ENCODE measurements at places on chromosomes 3 and 15.

DNA sequence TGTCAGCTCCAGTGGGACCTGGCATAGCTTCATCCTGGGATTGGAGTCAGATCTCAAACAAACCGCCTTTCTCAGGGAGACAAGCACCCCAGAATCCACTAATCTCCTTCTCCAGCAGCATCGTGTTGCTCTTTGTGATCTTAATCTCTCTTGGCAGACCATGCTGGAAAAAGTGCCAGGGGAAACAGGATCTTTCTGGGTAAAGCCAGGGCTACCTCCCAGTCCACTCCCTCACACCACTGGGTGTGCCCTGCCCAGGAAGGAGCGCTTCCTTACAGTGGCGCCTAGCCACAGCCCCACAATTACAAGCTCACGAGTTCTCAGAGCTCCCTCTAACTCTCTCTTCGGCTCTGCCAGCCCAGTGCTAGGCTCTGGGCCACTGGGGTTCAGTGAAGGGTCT is 32.2 kb downstream of the RPLP1 start:
- peak; percentile 28 for DNase-seq

DNA sequence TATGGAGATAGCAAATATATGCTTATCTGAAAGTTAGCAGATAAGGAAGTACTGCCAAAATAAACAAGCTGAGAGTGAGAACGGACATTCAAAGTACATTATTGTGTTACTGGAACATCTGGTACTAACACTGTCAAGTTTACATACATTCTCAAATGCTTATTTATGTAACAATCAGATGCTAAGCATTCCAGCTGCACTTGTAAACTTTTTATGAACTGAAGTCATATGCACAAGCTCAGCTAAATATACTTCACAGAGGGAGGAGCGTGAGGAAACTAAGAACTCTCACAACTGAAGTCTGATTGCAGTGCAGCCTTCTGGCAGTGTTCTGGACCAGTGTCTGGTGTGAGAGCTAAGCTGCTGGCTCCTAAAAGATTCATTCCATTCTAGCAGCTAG is 223.7 kb upstream of the NANOGP8 start:
- DNase-seq, result peak; percentile 56

DNA sequence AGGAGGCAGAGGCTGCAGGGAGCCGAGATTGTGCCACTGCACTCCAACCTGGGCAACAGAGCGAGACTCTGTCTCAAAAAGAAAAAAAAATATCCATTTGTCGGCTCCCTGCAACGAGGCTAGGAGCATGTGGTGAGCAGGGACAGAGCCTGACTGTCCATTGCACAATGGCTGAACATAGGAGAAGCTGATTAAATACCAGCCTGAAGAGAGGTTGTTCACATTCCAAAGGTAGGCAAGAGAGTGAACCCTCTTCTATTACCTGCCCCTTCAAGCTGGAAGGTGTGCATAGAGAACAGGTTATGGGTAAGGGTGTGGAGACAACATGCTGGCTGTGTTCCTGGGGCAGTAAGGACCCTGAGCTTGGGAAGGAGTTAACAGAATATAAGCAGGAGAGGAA is 78.7 kb downstream of the DAPK2 start:
- no peak for DNase-seq

- no peak for DNase-seq
These were observed 47.2 kb downstream of the OPA1 start for GRCh38 chr3:193640165-193640715.

DNA sequence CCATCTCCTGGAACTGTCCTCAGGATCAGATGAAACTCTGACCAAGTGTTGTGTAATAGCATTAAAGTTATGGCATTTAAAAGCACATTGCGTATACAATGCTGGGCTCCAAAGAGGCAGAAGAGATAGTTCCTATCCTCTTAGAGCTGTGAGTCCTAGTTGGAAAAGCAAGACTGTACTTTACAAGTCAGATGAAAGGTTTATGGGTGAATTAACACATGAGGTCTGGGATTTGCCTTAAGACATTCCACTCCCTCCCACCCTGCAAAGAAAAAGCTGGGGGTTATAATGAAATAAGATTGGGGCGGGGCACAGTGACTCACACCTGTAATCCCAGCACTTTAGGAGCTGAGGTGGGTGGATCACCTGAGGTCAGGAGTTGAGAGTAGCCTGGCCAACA is 35.6 kb downstream of the SNAPC5 start:
- DNase-seq, result no peak

DNA sequence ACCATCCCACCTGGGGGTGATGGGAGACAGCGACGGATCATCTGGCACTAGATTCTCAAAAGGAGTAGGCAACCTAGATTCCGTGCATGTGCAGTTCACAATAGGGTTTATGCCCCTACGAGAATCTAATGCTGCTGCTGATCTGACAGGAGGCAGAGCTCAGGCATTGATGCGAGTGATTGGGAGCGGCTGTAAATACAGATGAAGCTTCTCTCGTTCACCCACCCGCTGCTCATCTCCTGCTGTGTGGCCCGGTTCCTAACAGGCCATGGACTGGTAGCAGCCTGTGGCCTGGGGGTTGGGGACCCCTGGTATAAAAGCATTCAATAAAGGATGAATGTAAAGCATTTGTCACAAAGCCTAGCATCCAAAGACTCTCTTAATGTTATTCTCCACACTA is 126.8 kb downstream of the FRMD4B start:
- DNase-seq, result no peak

DNA sequence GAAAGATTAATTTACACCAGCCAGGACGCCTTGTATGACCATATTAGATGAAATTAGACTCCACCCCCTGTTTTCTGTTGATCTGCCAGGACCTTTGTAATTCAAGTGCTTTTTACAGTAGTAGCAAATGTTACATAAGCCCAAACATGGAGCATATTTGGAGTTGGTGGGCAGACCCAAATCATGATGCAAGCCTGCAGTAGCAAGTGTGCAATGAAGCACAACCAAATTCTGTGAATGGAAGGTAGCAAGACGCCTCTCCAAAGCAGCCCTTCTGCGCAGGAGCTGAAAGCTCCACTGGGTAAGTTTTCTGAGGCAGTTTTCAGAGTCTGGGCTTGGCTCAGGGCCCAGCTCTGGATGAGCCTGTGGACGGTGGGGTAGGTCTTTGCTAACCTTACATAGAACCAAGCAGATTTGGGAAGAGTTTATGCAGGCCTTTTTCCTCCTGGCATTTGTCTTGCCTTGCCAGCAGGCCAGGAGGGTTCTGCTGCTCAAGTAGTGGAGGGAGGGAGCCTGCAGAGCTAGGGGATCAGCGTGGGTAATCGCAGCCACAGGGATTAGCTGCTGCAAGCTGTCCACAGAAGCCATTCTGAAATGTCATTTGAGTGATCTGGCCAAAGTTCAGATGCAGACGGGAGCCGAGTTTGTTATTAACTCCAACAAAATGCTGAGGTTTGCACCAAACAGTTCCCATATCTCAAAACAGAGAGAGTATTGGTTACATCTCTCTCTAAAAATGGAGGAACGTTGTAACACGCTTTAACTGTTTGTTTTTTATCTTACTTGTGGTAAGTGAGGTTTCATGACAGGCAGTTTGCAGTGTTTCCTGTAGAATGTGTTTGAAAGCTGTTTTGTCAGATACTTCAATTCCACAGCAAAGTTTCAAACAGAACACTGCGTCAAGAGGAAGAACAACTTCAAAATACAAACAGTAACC is 55.4 kb downstream of the PSMD6 start:
- DNase-seq, result peak; percentile 70

GRCh38 chr15:86645925-86646500 is 566.3 kb downstream of the AGBL1 start:
- peak; percentile 86 for DNase-seq

DNA sequence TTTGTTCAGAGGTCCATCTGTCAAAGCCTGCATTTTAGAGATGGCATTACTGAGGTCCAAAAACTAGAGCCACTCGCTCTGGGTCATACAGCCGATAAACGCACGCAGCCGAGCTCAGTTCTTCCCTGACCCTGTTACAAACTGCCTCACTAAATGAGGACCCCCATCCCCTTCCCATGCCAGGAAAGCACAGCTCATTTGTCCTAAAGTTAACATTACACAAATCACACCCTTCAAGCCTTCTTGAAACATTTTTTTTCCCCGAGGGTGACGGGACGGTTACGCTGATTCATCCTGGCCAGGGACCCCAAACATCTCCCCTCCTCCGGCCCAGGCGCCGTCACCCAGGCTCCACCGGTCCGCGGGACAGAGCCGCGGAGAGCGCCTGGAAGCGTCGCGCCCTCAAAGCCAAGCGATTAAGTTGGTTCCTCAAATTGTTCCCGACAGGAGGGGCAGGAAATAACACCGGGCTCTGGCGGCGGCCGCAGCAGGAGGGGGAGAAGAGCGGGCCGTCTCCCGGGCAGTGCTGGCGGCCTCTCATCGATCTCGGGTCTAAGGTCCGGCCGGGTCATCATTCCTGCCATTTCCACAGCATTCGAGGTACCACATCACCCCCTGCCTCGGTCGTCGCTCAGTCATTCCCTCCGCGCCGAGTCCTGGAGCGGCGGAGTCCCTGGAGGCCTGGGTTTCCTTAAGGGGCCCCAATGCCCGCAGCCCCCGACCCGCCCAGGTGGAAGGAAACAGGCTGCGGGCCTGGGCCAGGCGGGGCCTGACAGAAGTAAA is 619 bp upstream of the CMTM8 start:
- peak; percentile 48 for DNase-seq

DNA sequence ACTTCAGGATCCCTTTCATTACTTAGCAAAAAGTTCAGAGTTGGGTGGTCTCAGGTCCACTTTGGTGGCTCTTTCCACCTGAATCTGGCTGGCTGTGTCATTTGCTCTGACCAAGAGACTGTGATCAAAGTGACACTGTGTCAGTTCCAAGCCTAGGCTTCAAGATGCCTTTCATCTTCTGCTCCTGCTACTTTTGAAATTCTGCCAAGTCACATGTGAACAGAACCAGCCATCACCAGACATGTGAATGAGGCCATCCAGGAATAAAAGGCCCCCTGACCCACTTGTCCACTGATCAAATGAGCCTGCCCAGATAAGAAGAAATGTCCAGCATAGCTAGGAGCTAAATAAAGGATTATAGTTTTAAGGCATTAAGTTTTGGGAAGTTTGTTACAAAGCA is 132.2 kb downstream of the OSBPL10 start:
- no peak for DNase-seq

- no peak for DNase-seq
These were observed 74.4 kb downstream of the CDIN1 start for GRCh38 chr15:36653851-36654250.

DNA sequence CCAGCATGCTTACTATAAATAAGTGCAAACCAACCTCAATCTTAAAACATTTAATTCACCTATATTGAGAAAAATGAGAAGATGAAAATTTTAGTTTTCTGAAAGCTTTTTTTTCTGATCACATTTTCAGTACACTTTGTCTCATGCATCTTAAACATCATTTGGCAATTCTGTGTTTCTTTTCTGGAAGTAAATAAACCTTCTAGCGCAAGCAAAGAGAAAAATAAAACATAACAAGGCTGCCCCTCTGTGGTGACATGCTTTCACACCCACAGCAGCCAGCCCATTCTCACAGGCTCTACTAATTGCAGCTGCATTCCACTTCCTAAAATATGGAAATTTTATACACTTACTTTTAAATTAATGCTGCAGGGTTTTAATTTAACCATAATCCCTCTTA is 90.1 kb downstream of the NEK10 start:
- DNase-seq, result peak; percentile 56

- DNase-seq, result peak; percentile 86
These were observed 45.7 kb downstream of the C2CD4B start for GRCh38 chr15:62119227-62119864.

- no peak for DNase-seq
These were observed 35.5 kb downstream of the RFX7 start for GRCh38 chr15:56208185-56208584.

DNA sequence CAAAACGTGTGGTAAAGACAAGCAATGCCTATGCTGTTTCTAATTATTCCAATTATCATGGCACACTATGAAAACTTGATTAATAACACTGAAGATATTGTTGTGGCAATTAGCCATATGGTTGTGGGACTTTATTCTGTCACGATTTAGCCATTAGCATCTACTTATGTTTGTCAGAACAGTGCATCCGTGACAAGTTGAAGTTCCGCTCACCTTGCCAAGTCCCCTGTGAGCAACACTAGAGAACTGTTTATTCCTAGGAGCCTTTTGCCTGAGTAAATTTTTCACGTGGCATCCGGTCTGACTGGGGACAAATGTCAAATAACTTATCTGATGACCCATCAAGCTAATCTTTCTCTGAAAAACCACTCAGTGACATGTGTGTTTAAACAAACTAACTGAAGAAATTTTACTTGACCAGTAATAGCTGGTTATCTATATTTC is 403.3 kb downstream of the TBC1D5 start:
- DNase-seq, result peak; percentile 4

DNA sequence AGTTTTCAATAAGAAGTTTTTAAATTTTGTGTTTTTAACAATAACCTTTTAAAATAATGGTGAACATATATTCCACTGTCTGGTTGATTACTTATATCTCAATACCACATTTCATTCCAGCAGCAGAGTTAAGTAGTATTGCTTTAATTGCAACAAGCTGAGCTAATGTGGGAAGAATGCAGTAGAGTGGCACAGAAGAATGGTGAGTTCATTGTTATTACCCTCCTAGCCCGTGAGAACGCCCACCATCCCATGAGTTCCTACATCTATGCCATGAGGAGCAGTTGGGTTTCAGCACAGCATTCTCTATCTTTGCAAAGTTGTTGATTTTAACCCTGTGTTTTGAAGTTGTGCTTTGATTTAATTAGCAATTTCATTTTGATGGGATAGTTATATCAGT is 17.8 kb upstream of the NR2E3 start:
- peak; percentile 89 for DNase-seq

- peak; percentile 14 for DNase-seq
These were observed 69.8 kb downstream of the CHRNA7 start for GRCh38 chr15:32099956-32100684.

- DNase-seq, result peak; percentile 58
These were observed 61.5 kb downstream of the PRICKLE2 start for GRCh38 chr3:64163755-64164148.

DNA sequence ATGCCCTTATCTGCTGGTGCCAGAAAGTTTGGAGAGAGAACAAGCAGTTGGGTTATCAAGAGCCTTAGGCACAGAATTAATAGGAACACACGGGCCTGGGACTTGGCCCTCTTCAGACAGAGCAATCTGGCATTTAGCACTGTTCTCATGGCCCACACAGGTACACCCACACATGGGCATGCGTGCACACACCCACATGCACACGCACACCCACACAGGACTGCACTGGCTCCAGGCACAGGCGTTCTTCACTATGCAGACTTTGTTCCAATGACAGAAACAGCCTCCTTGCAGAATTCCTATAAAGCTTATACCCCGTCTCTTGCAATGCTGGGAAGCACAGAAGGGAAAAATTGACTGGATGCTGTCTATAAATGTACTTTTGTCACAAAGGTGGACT is 36.3 kb downstream of the TMEM44 start:
- DNase-seq, result no peak

DNA sequence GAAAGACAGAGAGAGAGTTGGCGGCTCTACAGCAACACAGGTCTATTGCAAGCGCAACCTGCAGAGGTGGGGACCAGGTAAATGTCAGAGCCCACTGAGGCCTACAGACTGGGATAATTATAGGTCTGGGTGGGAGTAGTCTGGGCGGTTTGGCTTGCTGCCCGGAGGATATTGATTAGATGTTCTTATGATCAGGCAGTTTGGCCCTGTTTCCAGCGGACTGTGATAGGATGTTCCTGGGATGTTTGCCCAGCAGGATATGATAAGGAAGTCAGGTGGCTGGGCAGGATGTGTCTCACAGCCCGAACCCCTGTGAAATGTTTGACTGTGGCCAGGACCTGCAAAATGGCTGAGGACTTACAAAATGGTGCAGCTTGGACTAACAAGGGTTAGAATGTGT is 364.9 kb downstream of the NAALADL2 start:
- DNase-seq, result no peak

GRCh38 chr15:36371509-36371908 is 207.9 kb upstream of the CDIN1 start:
- no peak for DNase-seq

- no peak for DNase-seq
These were observed 21.9 kb downstream of the POLR2M start for GRCh38 chr15:57728436-57728835.

Data from astrocyte of the hippocampus (primary cell).